ENCODE measurements at places on chromosomes 12 and 14.

DNA sequence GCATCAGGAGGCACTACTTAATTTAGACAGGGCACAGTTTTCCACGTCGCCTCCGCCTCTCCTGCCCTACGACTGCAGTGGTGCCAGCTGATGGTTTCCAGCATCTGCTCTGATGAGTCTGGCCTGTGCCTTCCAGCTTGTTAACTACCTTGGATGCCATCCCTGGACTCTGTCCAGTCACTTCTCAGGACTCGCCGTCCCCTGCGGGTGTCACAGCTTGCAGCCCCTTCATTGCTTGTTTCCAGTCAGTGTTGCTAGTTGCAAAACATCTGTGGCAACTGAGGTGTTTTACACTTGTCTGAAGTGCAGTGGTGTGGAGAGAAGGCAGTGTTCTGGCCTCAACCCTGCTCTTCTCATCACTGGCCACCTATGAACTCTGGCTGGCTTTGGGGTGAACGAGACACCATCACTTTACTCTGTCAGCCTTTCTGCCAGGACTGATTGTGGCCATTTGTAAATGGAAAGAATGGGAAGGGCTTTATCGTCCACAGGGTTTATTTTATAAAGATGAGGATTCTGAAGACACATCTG is 8.3 kb downstream of the ADGRD1 start:
- no peak for DNase-seq

GRCh38 chr12:104280717-104281458 is 22.7 kb upstream of the EID3 start:
- DNase-seq = no peak

DNA sequence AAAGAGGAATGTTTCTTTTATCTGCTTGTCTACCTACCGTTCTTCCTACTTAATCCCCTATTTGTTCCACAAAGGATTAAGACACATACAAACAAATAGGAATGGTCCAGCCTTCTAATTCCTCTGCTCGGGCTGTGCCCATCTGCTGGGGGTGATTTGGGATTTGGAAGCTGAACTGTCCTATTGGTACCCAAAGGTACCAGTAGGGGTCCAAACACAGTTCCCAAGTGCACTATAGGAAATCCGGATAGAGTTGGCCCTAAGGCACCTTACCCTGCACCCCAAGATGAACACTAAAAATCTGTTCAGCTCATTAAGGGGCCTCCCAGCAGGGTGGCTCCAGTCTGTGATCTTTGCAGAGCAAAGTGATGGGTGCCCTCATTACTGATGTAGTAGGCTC is 566.9 kb downstream of the NRXN3 start:
- no peak for DNase-seq

- DNase-seq = no peak
Observed at GRCh38 chr12:109116611-109116949, 193 bp downstream of the ACACB start.

GRCh38 chr14:21668377-21668776 is 5.2 kb downstream of the OR4E1 start:
- DNase-seq = no peak

GRCh38 chr12:24600996-24601395 is 347.9 kb downstream of the BCAT1 start:
- DNase-seq = no peak

- DNase-seq = no peak
Observed at GRCh38 chr12:80099259-80099658, at the start of gene OTOGL. Gene OTOGL (plus strand): TSS chr12:80099537. CDS start chr12:80209432, 109,895 bp downstream.
